Fibroblast of skin of right quadriceps (primary cell): ENCODE measurements at places on chromosomes 7 and 10.

DNA sequence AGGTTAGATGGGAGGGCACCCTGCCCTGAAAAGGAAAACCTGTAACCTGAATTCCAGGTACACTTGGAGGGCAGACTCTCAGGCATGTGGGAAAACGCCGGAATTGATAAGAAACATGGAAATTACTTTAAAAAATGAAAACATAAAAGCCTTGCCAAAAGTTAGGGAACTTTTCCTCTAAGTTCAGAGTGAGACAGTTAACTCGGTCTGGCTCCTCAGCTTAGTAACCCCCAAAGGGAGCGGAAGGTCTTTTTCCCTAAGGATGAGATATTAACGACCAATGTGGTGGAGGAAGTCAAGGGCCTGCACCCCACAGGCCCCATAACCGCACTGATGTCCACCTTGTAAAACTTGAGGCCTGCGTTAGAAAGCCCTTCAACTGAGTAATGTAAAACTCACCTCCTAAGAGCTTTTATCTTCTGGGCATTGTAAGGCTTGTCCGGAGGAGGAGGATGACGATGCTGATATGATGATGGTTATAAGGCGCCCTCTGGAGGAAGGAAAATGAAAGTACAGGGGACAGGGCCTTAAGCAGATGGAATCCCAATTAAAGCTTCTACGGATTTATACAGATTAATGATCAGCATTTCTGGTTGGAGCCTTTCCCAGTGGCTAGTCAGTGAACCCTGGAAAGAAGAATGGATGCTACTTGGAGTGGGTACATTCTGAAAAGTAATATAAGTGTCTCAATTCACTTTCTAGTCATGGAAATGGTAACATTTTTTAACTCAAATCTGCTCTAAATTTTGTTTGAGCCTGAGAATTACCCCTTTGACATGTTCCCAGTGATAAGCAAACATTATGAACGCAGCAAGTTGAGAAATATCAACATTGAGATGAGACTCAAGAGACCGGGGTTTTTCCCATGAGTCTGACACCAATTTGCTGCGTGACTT, 694 bp downstream of the COL1A2 start:
- peak; percentile 87 for DNase-seq

DNA sequence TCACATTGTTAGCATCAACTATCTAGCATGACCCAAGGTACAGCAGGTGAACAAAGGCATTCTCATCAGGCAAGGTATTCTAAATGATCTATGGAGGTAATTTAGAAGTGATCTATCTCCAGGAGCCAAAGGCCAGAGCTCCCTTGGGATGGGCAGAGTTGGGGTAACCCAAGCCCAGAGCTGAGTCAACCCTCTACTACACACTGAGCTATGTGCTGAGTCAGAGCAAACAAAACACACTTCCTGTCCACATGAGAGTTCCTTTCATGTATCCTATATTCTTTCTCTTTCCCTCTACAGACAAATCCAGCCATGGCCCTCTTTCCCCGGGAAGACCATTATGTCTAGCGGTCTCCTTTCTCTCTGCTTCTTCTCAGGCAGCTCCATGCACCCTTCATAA, 68.2 kb upstream of the AGK start:
- no peak for DNase-seq

DNA sequence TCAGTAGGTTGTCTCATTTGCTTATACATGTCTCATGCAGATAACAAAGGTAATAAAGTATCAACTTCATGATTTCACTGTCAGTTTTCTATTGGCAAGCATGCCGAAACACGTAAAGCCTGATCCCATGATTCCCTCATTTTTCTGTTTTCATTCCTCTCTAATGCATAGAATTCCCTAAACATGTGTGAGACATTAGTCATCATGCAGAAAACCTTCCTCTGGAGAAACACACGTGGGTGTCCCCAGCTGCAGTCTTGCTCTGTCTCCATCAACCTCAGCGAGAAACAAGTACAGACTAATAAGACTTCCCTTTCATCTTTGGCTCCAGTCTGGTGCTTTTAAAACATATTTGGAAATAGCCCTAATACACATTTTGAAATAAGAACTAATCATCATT, 432.7 kb upstream of the VSTM2A start:
- DNase-seq = no peak

DNA sequence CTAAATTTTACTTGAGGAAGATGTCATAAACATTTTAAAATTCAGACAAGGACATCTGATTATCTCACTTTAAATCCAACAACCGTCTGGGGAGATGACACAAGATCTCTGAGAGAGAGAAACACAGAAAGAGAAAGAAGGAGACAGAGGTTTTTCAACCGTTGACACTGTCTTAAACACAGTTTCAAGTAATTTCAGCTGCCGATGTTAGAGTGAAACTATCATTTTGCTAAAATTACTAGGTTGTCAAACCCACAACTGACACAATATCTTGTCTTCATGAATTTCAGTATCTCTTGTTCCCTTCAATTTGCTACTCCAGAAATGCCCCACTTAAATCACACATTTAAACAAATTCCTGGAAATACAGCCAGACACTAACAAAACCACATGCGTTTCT, 174.8 kb downstream of the RAPGEF5 start:
- no peak for DNase-seq

- DNase-seq = no peak
Observed at GRCh38 chr7:124364283-124364682, 331.4 kb upstream of the TMEM229A start.
